ENCODE measurements at places on chromosomes 1 and 21.

DNA sequence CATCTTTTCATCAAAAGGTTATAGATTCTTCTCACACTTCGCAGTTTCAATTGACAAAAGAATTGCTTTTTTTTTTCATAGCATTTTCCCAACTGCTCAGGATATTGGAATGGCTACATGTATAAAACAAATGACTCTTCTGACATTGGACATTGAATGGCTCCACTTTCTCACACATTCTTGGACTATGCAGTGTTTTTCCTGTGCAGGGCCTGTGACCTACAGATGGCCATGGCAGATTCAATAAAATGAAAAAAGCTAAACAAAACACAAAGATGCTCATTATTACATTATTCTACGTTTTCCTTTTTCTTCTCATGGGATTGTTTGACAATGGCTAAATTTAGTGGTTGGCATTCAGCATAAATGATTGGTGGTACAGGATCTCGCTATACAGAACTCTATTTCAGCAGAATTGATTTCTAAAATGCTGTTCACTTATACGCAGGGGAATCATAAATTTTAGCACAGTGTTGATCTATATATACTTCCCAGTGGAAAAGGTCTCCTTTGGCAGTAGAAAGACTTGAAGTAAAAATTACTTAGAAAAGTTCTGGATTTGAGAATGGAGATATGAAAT, 115.6 kb upstream of the ADAMTS5 start:
- no peak for DNase-seq

GRCh38 chr1:226891346-226891745, 20.9 kb downstream of the PSEN2 start:
- DNase-seq = no peak

- no peak for DNase-seq
These were observed 27.6 kb upstream of the HUNK start for GRCh38 chr21:31845151-31845729.

DNA sequence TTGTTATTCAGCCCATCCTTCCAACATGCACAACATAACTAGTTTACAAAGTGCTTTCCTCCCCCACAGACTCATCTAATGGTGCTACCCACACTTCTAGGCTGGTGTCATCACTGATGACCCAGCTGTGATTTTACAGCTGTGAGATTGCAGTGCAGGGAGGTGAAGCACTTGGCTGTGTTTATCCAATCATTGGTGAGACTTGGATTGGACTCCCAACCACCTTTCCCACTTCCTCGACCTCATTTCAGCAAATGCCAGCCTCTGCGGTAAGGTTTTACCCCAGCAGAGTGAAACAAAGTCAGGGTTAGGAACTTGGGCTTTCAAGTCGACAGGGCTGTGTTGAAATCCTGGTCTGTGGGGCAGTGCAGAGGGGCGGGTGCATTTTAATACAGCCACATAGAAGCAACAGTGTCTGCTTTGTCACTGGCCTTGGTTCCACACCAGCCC, 22.1 kb downstream of the ECHDC2 start:
- DNase-seq = no peak

DNA sequence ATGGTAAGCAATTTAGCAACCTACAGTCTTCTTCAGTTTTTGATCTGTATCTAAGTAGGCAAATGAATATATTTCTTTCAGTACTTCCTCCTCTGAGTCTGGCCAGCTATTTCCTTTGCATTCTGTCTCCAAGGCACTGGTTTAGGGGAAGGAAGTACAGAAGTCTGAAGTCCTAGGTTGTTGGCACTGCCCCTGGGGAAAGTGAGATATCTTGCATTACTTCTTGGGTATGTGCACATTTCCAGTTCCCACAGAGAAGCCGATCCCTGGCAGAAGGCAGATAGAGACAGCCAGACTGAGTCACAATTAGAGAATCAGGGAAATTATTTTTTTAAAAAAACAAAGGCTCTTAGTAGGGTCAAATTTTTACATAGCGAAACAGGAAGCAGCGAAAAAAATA, 98.8 kb downstream of the RASAL2 start:
- no peak for DNase-seq

GRCh38 chr1:36086529-36087232, 2.0 kb upstream of the ADPRS start:
- DNase-seq = no peak

DNA sequence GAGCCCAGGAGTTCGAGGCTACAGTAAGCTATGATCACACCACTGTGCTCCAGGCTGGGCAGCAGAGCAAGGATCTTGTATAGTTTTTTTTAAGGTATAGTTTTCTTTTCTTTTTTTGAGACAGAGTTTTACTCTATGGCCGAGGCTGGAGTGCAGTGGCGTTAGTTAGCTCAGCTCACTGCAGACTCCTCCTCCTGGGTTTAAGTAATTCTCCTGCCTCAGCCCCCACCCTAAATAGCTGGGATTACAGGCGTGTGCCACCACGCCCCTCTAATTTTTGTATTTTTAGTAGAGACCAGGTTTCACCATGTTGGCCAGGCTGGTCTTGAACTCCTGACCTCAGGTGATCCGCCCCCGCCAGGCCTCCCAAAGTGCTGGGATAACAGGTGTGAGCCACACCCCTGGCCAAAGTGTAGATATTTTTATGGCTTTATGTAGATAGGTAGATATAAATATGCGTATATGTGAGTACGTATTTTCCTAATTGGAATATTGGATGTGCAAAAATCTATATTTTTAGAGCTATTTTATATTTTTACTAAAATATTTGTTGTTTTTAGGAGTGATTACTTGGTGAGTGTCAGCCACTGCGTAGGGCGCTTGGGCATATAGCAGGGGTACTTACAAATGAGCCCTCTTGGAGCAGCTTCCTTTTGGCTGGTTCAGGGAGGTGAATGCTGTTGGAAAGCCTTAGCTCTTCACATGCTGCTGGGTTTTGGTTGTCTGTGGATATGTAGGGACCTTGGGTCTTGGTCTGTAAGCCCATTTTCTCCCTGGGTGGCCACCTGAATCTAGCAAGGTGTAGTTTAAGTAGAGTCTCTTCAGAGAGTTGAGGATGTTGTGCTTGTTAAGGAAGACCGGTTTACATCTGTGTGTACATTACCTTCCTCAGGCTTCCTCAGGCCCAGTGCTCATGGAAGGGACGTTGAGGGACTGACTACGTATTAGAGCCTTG, 9.5 kb downstream of the KDM4A start:
- no peak for DNase-seq

- no peak for DNase-seq
These were observed 44.1 kb upstream of the KCNQ4 start for GRCh38 chr1:40739455-40740008.

DNA sequence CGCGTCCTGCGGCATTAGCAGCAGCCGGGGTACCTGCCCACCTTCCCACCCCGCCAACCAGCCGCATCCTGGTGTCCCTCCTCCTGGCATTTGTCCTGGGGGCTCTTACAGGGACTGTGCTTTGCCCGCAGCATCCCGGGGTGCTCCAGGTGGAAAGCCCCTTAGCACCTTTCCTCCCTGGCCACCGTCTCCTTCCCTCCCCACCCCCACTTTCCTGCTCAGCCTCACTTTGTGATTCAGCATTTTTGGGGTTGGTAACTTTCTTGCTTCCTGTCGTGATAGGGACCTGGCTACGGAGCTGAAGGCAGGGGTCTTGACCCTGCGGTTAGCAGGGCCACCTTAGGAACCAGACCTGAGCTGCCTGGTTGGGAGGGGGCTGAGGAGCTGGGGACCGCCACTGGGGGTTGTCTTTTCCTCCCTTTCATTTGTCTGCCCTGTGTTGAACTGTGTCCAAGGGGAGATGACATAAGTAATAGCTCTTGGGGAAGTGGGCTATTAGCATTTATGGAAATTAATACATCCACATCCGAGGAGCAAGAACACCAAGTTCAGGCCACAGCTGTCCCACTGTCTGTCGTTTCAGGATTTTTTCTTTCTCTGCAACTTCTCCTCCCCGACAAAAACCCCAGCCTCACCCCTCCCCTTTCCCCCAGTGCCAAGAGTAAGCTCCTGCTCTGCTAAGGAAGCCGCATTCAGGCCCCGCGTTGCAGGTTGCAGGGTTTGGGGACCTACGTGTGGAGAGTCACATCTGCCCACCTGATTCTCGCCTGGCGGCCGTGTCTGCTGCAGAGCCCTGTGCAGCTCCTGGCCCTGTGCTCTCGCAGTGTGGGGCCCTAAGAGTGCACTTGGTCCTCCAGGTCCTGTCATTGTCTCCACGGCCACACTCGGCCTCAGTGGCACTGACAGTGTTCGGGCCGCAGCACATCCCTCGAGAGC, 1.6 kb upstream of the NPHP4 start:
- DNase-seq = peak; percentile 14

- no peak for DNase-seq
These were observed 32.0 kb downstream of the ACTN2 start for GRCh38 chr1:236718328-236718727.

- DNase-seq = no peak
These were observed 106.2 kb downstream of the PTPN14 start for GRCh38 chr1:214445199-214445598.

- DNase-seq = no peak
These were observed 62.0 kb downstream of the KCNAB2 start for GRCh38 chr1:6107409-6108356.

Measured in Caco-2 (cell line).